Vagina (tissue), 2 donors: ENCODE measurements at places on chromosomes 4 and X.
A peak's percentile ranks its signal among the peaks of the same experiment; 100 is the strongest.

- no peak for DNase-seq
These were observed 175.9 kb downstream of the ANTXR2 start for GRCh38 chr4:79897174-79897573.

DNA sequence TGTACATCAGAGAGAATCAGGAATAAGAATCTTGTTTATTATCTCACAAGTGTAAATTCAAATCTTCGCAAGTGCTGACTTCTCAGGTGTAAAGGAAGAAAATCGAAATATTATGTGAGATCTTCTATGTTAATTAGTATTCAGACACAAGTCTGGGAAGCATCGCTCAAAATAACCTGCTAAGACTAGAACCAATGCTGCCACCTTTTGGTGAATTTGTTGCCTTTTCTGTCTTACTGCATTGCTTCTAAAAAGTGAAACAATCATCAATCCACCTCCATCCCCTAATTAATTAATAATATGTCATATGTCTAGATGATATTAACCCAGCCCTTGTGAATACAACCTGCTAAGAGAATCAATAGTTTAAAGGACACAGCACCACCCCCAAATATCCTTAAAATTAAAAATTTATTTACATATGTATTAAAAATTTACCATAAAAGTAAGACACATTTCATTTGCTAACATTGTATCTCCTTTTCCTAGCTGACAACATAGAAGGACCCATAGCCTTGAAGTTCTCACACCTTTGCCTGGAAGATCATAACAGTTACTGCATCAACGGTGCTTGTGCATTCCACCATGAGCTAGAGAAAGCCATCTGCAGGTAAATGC is 3.5 kb downstream of the EPGN start:
- no peak for DNase-seq

GRCh38 chr4:120856294-120856693 is 66.2 kb downstream of the PRDM5 start:
- DNase-seq: no peak

DNA sequence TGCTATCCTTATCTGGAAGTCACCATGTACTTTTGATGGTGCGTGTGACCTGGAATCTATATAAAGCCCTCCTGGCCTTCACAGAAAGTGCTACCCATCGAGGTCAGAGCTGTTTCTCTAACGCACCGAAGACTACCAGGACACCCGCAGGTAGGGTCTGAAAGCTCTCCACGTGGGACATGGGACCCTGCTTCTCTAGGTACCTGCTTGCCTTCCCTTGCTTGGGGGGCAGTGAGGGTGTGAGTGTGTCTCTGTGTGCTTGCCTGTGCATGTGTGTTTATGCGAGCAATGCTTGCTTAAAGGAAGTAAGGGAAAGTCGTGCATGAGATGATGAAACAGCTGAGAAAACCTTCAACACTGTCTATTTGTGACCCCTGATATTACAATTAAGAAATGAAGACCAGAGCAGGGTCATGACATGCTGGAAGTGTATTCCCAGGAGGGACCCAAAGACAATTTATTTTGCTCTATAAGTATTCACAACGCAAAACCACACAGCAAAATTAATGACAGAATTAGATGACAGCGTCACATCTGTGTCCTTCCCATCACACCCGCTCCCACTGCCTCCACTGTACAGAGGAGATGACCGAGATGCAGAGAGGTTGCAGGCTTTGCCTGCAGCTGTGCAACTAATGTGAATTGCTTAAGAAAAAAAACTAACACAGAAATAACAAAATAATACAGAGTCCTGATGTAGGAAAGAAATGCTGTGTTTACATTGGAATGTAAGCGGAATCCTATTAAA is 76.4 kb upstream of the HELT start:
- DNase-seq: peak; percentile 46
